NCI-H69 (cell line): ENCODE measurements at places on chromosomes 7 and 10.
A peak's percentile ranks its signal among the peaks of the same experiment; 100 is the strongest.

DNA sequence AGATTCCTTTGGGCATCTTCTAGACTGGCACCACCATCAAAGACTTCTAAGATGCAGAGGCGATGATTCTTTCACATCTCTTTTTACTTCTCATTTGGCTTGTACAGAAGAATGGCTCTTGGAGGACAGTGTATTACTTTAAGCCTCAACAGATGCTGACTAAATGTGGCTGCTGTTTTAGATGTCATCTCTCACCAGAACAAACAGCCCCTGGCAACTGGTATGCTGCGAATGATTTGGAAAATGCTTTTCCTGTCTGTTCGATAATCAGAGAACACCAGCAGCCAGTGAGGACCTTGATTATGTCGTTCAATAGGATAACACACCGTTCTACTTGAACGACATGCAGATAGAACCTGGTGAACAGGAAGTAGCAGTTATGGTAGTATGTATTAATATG, 131.8 kb downstream of the RNF216 start:
- no peak for DNase-seq

DNA sequence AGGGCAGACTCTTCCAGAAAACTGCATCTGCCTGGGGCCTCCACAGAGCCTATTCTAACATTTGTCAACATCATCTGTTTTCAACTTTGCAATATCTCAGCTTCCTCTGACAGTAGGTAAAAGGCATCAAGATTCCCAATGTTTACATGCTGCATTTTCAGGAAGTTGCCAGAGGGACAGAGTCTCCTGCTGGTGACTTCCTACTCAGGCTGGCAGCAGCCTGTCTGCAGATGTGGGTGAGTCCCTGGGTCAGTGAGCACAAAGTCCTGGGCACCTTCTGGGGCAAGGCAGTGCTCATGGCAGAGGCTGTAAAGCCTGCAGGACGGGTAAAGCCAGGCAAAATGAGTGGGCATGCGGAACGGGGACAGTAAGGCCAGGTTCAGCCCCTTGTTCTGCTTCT, 69.4 kb downstream of the EBF3 start:
- peak; percentile 38 for DNase-seq

DNA sequence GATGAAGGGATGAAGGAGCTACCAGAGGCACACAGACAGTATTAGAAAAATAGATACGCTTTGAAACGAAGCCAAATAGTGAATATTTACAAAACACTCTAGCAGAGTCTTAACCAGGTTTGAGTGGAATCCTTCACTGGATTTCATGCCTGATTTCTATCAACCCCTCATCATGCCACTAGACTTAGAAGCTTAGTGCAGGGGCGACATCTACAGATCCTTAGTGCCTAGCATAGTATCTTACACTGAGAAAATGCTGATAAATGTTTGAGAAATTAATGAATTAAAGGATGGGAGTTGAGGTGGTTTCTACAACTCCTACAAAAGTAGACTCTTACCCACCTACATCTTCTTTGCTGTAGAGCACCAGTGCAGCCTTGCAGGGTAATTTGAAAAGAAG, 54.7 kb upstream of the CCNJ start:
- no peak for DNase-seq

DNA sequence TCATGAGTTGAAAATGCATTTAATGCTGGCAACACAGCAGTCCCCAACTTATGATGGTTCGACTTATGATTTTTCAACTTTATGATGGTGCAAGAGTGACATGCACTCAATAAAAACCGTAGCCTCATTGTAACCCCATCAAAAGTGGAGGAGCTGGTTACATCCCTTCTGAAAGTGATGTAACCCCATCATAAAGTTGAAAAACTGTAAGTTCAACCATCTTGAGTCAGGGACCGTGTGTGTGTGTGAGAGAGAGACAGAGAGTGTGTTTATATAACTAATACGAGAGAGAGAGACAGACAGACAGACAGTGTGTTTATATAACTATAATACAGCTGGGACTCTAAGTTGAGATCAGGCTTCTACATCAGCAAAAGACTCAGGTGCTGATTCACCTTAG, 21.0 kb downstream of the ANXA11 start:
- DNase-seq, result no peak

- DNase-seq, result no peak
Observed at GRCh38 chr7:139767561-139767982, 10.2 kb downstream of the HIPK2 start.

DNA sequence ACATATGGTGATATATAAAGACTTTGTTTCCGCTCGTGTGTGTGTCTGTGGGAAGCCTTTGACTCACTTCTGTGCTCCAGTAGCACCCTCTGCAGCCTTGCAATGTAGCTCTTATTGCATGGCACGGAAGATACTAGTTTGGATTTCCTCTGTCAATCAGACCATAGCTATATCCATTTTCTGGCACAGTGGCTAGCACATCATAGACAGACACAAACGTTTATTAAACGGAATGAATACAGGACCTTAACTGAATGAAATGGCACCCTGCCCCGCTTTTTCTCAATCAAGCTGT, 124.0 kb upstream of the PTPN20 start:
- peak; percentile 32 for DNase-seq

DNA sequence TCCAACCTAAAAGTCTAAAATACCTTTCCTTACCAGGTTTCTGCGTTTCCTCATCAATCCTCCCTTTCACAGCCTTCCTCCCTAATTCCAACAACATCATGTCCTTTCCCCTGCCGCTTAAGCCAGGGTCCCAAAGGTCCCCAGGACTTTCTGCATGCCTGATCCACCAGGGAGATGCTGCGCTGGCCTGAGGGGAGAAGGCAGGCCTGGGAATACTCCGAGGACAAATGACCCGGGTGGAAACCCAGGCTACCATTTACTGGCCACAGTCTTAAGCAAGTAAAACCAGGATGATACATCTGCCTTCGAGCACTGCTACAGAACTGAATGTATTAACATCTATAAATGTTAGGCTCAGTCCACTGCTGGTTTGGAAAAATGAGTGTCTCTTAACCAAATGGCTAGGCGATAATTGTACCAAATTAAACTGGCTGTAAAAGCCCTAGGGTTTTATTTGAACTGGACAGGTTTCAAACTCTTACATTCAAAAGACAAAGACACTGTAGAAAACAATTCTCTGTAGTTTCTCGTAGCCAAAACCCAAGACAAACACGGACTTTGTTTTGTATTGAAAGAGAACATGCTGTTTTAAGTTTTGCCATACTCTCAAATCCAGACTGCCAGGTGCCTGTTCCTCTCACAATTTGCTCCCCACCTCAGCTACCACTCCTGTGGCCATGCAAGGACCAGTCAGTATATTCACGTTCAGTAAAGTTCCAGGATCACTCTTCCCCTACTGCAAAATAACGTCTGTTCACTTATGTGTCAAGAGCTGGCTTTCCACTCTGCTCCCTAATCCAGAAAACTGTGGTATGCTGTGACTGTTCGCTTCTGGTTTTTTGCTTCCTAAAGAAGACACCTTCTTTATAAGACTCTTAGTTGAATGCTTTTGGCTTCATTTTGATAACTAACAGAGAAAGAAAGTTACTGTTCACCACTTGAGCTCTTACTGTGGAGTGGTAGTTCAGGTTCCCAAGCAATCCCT, 145.7 kb downstream of the RNF216 start:
- DNase-seq, result peak; percentile 89

DNA sequence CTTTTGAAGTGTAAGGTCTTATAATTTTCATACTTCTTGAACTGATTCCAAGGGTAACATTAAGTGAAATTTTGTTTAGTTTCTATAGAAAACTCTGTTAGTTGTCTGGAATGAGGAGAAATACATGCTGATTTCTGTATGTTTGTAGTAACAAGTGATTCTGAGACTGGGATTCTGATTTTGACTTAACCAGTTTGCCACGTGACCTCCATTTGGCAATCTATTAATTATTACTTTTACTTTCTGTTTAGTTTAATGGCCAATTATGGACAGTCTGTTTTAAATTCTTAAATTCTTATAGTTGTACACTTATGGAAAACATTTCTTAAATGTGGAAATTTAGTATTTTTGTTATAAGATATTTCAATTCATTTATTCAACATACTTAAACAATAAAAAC, 163.1 kb downstream of the ADK start:
- DNase-seq, result no peak

DNA sequence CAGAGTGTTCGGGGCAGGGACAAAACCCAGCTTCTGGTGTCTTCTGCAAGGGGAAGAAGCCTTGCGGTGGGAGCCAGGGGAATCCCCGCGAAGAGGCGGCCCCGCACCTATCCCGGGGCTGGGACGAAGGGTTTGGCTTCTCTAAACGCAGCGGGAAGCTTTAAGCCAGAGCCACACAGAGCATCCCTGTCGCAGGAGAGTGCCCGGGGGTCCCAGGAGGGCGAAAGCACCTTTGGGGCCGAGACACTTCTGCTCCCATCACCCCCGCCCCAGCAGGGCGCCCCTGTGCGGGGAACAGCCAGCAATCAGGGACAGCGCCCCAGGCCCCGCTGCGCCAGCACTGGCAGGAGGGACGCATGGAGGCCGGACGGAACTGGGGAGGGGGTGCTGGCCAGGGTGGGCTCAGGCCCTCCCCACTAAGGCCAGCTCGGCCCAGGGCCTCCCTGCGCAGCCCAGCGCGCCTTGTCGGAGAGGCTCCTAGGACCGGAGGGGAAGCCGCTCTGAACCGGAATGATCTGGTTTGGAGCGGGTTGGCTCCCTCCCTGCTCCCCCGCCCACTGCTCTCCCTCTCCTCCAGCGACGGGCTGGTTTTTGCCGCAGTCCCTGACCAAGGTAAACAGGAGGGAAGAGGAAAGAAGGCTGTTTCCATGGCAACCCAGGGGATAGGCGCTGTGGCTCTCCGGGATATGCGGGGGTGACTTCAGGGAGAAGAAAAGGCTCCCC, 63.9 kb downstream of the TMEM209 start:
- DNase-seq, result no peak

GRCh38 chr10:15624401-15625196, 95.1 kb downstream of the ITGA8 start:
- DNase-seq, result no peak

GRCh38 chr10:116780691-116781205, 38.4 kb upstream of the HSPA12A start:
- DNase-seq, result no peak

- peak; percentile 45 for DNase-seq
Observed at GRCh38 chr7:151632750-151633515, 113.2 kb upstream of the RHEB start.

GRCh38 chr7:47751043-47751442, 169.1 kb upstream of the TNS3 start:
- DNase-seq, result no peak

DNA sequence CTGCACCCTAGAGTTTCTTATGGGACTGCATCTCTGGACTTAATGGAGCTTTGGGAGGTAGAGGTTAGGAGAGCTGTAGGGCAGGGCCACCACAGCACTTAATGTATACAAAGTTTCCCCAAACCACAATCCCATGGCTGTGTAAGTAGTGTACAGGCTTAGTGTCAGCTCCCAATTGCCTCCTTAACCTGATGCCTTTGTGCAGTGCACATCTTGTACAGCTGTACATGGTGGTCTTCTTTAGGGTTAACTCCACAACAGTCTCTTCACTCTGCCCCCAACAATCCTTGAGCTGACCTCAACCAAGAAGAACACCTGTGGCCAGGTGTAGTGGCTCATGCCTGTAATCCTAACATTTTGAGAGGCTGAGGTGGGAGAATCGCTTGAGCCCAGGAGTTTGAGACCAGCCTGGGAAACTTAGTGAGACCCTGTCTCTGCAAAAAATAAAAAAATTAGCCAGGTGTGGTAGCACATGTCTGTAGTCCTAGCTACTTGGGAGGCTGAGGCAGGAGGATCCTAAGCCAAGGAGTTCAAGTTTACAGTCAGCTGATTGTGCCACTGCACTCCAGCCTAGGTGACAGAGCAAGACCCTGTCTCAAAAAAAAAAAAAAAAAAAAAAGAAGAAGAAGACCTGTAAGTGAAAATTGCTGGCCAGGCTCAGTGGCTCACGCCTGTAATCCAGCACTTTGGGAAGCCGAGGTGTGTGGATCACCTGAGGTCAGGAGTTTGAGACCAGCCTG, 6.8 kb downstream of the PLAU start:
- DNase-seq, result no peak

DNA sequence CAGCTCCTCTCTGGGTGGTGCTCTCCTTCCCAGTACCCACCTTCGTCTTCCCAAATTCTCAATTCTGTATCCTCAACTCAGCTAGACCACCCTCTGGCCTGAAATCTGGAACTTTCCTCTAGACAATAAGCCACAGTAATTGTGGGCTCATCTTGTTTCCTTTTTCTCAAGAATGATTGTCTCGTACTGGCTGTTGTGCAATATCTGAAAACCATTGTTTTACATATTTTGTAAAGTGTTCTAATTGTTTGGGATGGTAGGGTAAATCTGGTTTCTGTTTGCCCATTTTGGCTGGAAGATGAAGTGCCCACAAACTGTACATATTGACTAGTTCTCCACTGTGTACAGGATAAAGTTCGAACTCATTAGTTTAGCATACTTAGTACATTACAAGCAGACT, 11.3 kb upstream of the NOBOX start:
- no peak for DNase-seq

DNA sequence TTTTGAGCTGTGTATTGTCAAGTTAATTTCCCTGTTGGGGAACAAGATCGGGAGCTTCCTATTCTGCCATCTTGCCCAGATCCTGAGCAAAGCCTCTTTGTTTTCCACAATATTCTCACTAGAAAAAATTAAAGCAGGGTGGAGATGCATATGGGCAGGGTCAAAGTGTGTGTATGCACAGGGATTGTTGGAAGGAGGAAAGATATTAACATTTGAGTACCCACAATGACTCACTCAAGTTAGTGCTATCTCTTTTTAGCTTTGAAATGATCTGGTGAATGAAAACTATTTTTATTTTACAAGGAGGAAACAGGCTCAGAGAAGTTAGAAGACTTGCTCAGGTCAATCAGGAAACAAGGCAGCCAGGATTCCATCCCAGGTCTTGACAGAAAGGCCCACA, 6.7 kb upstream of the BTBD16 start:
- DNase-seq, result no peak

- DNase-seq, result no peak
Observed at GRCh38 chr10:115996031-115996430, 277.0 kb downstream of the GFRA1 start.

DNA sequence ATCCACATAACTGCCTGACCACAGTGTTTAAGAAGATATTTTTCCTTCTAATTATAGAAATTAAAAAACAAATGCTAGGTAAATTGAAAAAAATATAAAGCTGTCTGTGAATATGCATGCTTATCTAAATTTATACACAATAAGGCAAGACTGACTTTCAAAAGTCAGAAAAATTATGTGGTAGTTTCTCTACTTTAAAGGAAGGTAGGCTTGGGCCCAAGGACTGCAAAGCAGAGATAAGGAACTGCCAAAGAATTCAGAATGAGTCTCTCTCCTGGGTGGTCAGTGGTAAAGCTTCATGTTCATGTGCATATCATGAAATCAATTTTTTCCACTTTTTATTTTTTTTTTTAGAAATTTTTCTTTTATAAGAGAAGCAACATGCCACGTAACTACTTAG, 998.6 kb downstream of the REEP3 start:
- no peak for DNase-seq

- no peak for DNase-seq
Observed at GRCh38 chr10:80461208-80462183, 7.4 kb downstream of the TSPAN14 start.

GRCh38 chr7:74544706-74545469, 91.2 kb downstream of the GTF2IRD1 start:
- DNase-seq, result peak; percentile 63

GRCh38 chr7:46786221-46786954, 795.5 kb downstream of the TNS3 start:
- peak; percentile 10 for DNase-seq
